ENCODE measurements at places on chromosomes 12 and 14. TPM values are rescaled to one million over a fixed set of nuclear protein-coding genes. Genes with fewer than 3 reads are reported as not detected.

GRCh38 chr12:74647256-74647655 lies 109.6 kb downstream of the ATXN7L3B start:
- DNase-seq: no peak
- no peak overlapping the region for H3K4me3 ChIP-seq
- H3K4me1 ChIP-seq: no peaks in the 10 kb centered on the region
- no peak overlapping the region for H3K27ac ChIP-seq
- H3K36me3 ChIP-seq: no peaks in the 10 kb centered on the region
- no peaks in the 10 kb centered on the region for H3K27me3 ChIP-seq

GRCh38 chr12:19125325-19125724 lies 4.2 kb upstream of the PLEKHA5 start:
- peaks cover 3% of the 10 kb centered on the region for H3K4me1 ChIP-seq
- no peaks in the 10 kb centered on the region for H3K36me3 ChIP-seq

GRCh38 chr14:93720981-93721483 lies 67.3 kb downstream of the PRIMA1 start:
- no peak overlapping the region for H3K27ac ChIP-seq
- H3K27me3 ChIP-seq: peaks cover 10% of the 10 kb centered on the region
- H3K36me3 ChIP-seq: no peaks in the 10 kb centered on the region
- DNase-seq: peak; percentile 58
- no peak overlapping the region for H3K4me3 ChIP-seq

DNA sequence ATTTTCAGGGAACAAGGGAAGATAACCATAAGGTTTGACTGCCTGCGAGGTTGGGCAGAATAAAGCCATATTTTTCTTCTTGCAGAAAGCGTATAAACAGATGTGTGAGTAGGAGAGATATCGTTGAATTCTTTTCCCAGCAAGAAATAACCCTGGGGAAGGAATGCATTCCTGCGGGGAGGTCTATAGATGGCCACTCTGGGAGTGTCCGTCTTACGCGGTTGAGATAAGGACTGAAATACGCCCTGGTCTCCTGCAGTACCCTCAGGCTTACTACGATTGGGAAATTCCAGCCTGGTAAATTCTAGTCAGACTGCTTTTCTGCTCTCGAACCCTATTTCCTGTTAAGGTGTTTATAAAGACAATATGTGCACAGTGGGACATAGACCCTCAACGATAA lies 225.0 kb downstream of the LRIG3 start:
- no peak overlapping the region for H3K27ac ChIP-seq
- H3K36me3 ChIP-seq: no peaks in the 10 kb centered on the region
- no peaks in the 10 kb centered on the region for H3K4me1 ChIP-seq
- DNase-seq: no peak
- no peak overlapping the region for H3K4me3 ChIP-seq

GRCh38 chr14:24726480-24726879 lies 92.5 kb upstream of the GZMB start:
- no peak overlapping the region for H3K4me3 ChIP-seq
- no peak for DNase-seq
- H3K36me3 ChIP-seq: no peaks in the 10 kb centered on the region
- H3K27me3 ChIP-seq: no peaks in the 10 kb centered on the region

DNA sequence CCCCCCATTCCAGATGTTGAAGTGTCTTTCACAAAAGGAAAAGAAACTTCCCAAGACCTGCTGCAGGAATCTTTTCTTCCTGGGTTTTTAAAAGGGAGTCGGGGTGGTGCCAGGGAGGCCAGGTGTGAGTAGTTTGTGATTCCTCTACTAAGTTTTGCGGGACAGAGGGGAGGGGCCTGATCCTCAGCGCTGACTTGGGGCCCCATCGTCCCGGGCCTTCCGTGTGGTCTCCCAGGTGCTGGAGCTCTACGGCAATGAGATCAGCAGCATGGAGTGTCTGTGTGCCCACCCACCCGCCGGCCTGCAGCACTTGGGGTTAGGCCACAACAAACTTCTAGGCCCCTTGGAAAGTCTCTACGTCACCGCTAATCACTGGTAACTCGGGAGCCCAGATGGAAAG lies 4.5 kb downstream of the LRRC43 start:
- H3K36me3 ChIP-seq: no peaks in the 10 kb centered on the region
- no peak overlapping the region for H3K27ac ChIP-seq
- H3K27me3 ChIP-seq: peaks cover 24% of the 10 kb centered on the region
- peaks cover 35% of the 10 kb centered on the region for H3K4me1 ChIP-seq
- DNase-seq: no peak
- H3K4me3 ChIP-seq: no peak overlapping the region

GRCh38 chr12:112906712-112907414 lies at the start of gene OAS1:
TSS of gene OAS1 (plus strand) at chr12:112906962. CDS start at chr12:112907040, 78 bp downstream.
- peak within 1 kb of the TSS; percentile 82 for H3K27ac ChIP-seq
- no peak for DNase-seq
- H3K4me1 ChIP-seq: peaks cover 43% of the 10 kb centered on the region
- peak within 1 kb of the TSS; percentile 55 for H3K4me3 ChIP-seq
- no peaks in the 10 kb centered on the region for H3K36me3 ChIP-seq
- H3K27me3 ChIP-seq: no peaks in the 10 kb centered on the region

DNA sequence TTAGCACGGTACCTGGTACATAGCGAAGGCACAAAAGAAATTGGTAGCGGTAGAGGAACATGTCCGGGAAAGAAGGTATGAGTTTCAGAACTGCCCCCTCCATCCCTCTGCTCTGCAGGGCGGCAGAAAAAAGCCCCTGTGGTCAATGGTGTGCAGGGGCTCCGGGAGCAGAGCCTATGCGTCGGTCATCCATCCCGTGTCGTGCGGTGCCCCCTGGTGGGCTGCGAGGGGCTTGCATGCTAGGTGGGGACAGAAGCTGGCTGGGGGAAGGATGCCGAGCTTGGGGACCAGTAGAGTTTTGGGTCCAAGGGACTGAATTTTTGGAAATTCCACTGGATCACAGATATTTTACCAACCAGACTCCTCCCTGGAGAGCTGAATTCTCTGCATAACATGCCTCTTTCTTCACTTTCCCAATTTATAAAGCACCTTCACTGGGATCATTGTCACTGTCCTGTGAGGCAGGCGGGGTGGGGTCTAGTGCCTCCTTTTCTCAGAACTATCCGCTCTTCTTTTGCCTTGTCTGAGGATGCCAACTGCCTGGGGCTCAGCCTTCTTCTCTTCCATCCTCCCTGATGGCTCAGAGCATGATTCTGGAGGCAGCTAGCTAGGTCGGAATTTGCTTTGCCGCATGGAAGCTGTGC lies 148.7 kb downstream of the SMOC1 start:
- no peaks in the 10 kb centered on the region for H3K4me1 ChIP-seq
- DNase-seq: peak; percentile 86
- H3K27ac ChIP-seq: no peak overlapping the region
- H3K4me3 ChIP-seq: no peak overlapping the region

- peaks cover 49% of the 10 kb centered on the region for H3K4me1 ChIP-seq
- no peaks in the 10 kb centered on the region for H3K27me3 ChIP-seq
- peak overlapping the region; percentile 61 for H3K4me3 ChIP-seq
- H3K27ac ChIP-seq: peak overlapping the region; percentile 97
Observed at GRCh38 chr14:81169711-81170103, 51.1 kb downstream of the GTF2A1 start.

DNA sequence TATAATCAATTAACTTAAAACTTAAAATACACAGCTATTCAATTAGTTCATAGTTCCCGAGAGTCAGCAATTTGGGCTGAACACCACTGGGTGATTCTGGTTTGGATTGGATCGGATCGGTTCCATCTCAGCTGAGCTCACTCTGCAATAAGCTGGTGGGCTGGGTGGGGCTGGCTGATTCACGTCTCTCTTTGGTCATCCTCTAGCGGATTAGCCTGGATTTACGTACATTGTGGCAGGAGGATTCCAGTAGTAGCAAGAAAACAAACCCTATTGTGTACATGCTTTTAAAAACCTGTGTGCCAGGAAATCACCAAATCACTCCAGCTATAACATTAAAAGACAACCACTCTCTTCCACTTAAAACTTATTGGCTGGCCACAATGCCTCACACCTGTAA lies 3.2 kb upstream of the CLEC4C start:
- H3K27me3 ChIP-seq: peaks cover 7% of the 10 kb centered on the region
- peak; percentile 19 for DNase-seq
- H3K27ac ChIP-seq: no peak overlapping the region

DNA sequence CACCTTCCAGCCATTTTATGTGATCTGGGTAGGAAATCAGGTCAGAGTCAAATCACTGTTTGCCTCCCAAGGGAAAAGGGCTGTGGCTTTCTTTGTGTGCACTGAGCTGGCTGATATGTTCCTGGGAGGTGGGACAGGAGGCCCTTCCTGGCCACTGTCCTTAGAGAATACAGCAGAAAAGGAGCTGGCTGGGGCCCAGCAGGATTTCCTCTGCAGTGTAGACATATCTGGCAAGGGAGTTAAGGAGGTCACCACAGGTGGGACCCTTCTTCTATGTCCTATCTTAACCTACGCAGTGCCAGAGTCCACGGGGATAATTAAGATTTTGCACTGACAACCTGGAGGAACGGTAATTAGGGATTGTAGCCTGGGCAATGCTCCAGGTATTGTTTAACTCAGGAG lies 145.3 kb downstream of the NTF3 start:
- no peaks in the 10 kb centered on the region for H3K27me3 ChIP-seq
- H3K27ac ChIP-seq: no peak overlapping the region
- H3K36me3 ChIP-seq: no peaks in the 10 kb centered on the region
- no peak for DNase-seq
- no peaks in the 10 kb centered on the region for H3K4me1 ChIP-seq
- no peak overlapping the region for H3K4me3 ChIP-seq

- H3K4me1 ChIP-seq: no peaks in the 10 kb centered on the region
- H3K36me3 ChIP-seq: peaks cover 25% of the 10 kb centered on the region
- no peak overlapping the region for H3K27ac ChIP-seq
- H3K27me3 ChIP-seq: no peaks in the 10 kb centered on the region
- peak; percentile 59 for DNase-seq
Observed at GRCh38 chr12:112167718-112168525, 42.6 kb downstream of the TRAFD1 start.

RHEBL1 gene
- 2.0 TPM for total RNA-seq

AMHR2 gene
- 8.5 TPM for total RNA-seq

CBLN3 gene
- 4.7 TPM for total RNA-seq

SLCO1C1 gene
- not detected for total RNA-seq

RD3L gene
- not detected for total RNA-seq

VRTN gene
- not detected for total RNA-seq

SYCP3 gene
- 3.5 TPM for total RNA-seq

DHRS4L2 gene
- 19.7 TPM for total RNA-seq

WNT1 gene
- total RNA-seq: not detected

ERBB3 gene
- not detected for total RNA-seq

HSPB8 gene
- total RNA-seq: 55.3 TPM

Measured in spleen (tissue), 13 donors.